ENCODE measurements at places on chromosomes 16 and 17.

GRCh38 chr17:44927696-44928095 lies 12.4 kb upstream of the GFAP start:
- no peak for DNase-seq

- DNase-seq: peak; percentile 85
These were observed 44.0 kb downstream of the IRX6 start for GRCh38 chr16:55367866-55368603.

DNA sequence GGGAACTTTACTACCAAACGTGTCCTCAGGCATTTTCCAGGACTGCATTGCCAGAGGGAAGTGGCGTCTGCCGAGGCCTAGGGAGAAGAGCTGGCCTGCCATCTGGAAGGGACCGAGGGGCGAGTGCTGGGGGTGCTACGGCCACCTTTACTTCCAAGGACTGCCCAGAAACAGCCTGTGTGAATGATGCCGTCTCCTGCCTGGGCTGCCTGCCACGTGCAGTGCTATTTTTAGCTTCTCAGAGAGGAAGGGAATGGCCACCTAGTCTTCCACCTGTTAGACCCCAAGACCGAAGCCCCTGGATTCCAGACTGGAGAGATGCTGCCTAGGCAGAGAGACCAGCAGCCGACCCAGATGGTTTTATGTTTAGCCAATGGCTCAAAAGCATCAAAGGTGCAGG lies 57.2 kb downstream of the VAC14 start:
- DNase-seq: no peak

DNA sequence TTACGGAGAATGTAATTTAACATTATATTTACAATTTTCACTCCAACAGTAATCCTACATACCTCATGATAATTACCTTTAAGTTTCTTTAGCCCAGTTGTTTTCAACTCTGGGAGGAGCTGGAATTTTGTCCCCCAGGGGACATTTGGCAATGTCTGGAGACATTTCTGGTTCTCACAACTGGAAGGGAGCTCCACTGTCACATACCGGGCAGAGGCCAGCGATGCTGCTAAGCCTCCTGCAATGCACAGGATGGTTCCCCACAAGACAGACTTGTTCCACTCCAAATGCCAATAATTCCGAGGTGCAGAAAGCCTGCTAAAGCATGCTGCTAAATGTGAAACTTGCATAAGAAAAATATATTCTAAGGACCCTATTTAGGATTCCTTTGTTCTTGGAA lies 251.1 kb upstream of the IRX5 start:
- DNase-seq: no peak

DNA sequence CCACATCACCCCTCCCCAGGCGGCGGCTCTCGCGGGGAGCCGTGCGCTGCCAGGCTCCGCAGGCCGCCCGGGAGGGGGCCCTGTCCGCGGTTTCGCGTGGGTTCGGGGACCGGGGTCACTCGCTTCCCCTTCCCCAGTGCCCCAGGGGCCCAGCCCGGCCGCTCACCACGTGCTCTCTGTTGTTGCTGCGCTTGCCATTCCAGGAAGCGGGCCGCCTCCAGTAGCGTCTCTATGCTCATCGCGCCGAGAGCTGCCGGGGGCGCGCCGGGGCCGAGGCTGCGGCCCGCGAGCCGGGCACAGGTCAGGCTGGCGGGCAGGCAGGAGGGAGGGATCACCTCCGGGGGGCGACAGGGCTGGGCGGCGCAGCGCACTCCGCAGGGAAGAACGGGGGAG lies 390 bp downstream of the MNT start:
- peak; percentile 53 for DNase-seq

DNA sequence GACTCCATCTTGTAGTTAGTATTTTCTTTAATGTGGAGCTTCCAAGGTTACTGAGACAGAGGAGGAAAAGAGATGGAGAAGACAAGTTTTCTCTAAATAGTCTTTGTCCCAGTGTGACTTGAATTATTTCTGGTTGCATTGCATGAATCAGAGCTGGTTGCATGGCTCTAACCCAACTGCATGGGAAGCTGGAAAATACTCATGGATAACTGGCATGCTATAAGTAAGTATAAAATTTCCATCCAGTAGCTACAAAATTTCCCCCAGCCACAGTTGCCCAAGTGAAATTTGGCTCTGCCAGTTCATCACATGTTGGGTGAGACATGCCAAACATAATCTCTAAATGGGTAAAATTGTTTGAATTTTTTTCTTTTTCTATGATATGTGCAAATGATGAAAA lies 1161.5 kb downstream of the CDH11 start:
- no peak for DNase-seq

DNA sequence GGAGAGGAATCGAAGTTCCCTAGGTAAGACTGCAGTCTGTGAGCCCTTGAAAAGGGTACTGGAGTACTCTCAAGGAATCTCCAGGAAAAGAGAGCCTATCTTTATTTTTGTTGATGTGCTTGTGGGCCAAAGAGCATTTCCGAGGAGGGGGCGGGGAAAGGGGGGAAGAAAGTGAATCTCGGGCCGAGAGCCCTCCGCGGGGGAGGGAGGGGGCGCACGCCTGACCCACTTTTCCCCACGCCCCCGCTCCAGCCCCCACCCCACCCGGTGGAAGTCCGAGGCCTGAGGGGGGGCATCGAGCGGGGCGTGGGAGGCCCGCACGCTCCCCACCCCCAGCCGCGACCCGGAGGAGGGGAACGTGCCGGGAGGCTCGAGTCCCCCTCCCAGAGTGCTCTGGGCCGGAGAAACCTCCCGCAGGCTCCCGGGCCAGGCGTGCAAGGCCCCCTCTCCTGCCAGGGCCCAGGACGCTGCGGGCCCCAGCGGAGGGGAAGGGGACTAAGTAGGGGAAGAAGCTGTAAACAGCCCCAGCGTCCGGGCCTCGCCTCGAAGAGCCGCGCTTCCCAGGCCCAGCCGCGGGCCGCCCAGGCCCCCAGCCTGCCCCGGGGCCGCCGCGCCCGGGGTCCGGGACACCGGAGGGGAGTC lies 444 bp downstream of the HELZ start:
- DNase-seq: no peak

- DNase-seq: no peak
These were observed 133.4 kb downstream of the SPACA3 start for GRCh38 chr17:33124871-33125551.

- DNase-seq: peak; percentile 97
These were observed 805 bp upstream of the ORAI3 start for GRCh38 chr16:30947859-30948666.

DNA sequence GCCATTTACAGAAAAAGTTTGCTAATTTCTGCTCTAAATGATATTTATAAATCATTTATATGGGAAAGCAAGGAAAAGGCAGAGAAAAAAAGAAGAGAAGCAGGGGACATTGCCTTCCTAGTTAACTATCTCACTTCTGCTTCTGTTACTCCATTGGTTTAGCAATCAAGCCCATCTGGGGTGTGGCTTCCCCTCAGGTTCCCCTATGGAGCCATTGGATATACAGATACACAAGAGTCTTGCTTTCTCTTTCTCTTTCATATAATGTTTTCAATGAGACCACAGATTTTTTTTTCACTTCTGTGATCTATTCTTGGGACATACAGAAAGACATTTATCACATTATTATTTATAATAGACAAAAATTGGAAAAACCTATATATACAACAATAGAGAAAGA lies 105.6 kb upstream of the TOM1L1 start:
- DNase-seq: no peak

GRCh38 chr16:87698241-87698640 lies 67.5 kb downstream of the KLHDC4 start:
- DNase-seq: no peak

DNA sequence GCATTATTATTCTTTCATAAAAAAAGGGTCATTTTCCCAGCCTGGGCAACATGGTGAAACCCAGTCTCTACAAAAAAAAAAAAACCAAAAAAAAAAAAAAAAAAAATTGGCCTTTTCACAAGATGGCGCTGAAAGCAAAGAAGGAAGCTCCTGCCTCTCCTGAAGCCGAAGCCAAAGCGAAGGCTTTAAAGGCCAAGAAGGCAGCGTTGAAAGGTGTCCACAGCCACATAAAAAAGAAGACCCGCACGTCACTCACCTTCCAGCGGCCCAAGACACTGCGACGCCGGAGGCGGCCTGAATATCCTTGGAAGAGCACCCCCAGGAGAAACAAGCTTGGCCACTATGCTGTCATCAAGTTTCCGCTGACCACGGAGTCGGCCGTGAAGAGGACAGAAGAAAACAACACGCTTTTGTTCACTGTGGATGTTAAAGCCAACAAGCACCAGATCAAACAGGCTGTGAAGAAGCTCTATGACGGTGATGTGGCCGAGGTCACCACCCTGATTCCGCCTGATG lies 4.9 kb upstream of the PGAP6 start:
- DNase-seq: no peak

DNA sequence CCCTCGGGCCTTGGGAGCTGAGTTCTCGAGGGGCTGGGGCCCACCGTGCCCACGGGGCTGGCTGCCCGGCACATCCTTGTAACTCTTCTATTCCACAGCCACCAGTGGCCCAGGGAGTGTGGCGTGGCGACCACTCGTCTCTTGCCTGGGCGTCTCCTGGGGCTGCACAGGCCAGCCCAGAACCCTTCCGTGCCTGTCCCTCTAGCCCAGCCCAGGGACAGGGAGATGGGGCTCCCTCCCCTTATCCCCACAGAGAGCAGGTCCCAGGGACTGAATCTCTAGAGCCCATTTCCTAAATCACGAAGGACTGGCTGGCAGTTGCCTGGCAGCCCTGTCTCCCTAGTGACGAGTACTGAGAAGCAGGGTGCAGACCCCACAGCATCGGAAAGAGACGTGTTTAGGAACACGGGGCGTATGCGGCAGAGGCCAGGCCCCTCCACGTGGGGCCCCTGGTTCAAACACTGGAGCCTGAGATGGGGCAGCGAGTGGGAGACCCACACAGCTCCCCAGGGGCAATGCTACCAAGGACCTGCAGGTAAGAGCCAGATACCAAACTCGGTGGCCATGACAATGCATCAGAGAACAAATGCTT lies 51.0 kb downstream of the TIMM22 start:
- no peak for DNase-seq

DNA sequence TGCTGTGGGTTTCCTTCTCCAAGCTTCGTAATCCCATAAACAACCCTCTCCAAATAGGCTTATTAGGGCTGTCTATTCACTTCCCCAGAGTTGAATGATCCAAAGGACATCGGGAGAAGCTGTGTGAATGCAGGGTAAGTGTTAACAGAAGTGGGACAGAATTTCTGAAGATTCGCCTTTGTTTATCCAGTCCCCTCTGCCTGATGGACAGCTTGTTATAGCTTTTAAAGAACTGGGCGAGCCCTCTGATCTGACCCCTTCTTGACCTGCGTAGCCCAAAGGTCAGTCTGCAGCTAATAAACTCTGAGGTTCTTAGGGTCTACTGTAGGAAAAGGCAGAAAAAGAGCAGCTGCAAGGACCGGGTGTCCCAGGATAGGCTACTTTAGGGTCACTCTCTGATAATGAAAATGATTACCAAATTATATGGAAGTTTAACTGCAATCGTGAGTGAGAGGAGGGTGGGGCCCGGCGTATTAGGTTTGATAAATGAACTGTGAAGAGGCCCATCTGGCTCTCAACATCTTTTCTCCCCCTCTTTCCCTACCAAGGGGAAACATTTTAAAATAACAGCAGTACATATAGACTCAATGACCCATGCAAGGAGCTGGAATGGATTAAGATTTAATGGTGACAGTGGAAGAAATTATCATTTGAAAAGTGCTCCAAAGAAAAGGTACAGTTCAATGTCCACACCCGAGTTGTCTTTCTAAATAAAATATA lies 233.4 kb downstream of the FTO start:
- no peak for DNase-seq

GRCh38 chr17:82055965-82056728 lies 4.4 kb downstream of the GPS1 start:
- no peak for DNase-seq

DNA sequence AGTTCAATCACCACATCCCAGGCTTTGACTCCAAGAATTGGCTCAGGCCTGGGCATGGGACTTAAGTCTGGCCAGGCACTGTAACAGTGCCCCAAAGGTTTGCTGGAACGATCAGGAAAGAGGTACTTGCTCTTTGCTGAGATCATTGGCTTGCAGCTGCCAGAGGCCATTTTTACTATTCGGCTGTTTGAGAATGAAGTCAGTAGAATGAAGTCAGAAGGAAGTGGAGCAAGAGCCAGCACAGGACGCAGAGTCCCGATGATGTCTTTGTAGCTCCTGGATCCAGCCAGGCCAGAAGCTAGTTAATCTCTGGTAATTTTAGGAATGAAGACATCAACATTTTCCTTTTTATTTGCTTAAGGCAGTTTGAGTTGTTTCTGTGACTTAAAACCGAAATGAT lies 195.5 kb downstream of the RAB11FIP4 start:
- DNase-seq: peak; percentile 40

DNA sequence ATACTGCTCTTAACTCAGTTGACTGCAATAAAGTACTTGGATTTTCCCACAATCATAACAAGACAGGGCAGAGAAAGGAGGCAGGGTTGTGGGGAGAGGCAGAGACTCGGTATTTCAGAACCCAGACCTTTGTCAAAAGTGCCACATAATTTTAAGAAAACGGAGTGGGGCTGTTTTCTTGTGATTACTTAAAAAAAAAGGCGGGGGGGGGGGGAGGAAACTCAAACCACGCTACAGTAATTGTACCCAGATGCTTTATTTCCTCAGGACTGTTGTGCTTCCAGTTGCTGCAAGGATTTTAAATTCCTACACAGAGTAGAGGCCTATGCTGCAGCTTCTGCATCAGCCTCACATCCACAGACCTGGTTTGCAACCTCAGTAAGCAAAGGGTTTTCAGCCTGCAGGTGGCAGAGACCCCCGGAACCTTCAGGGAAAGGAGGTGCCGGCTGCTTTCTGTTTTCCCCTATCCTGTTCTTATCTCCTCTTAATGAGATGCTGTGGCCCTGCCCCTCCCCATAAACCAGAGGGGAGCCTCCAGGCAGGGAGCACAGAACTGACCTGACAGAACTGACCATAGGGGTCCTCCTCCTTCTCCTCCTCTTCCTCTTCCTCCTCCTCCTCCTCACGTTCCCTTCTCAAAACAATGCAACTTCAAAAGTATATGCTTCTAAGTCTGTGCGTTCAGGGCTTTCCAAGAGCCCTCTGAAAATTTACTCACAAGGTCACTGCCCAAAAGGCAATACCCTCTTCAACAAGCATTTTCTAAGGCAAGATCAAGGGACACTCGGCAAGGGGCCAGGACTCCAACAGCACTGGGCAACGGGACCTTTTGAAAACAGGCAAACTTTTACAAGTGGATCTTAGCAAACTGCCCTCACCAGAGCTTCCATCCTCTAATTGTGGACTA lies 7.5 kb downstream of the AXIN2 start:
- DNase-seq: peak; percentile 72

DNA sequence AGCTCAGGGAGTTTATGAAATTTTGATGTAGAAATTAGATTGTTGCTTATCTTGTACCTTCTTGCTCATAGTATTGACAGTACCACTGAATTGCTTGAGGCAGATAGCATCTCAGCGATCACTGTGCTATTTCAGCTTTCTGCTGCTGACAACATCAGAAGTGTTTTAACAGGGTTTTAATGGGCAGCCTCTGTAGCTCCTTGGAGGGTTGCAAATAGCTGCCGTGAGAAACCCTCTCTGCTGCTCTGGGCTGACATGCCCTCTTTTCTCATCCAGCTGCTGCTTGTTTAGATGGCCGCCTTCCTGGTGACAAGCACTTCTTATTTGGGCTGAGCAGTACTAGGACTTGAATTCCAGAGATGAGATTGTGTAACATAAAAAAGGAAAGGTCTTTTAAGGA lies 180.2 kb upstream of the TBX2 start:
- DNase-seq: peak; percentile 27

- no peak for DNase-seq
These were observed 215.4 kb downstream of the CHD9NB start for GRCh38 chr16:52837251-52837650.
